AG09309 (cell line): ENCODE measurements at places on chromosomes 4 and X.

DNA sequence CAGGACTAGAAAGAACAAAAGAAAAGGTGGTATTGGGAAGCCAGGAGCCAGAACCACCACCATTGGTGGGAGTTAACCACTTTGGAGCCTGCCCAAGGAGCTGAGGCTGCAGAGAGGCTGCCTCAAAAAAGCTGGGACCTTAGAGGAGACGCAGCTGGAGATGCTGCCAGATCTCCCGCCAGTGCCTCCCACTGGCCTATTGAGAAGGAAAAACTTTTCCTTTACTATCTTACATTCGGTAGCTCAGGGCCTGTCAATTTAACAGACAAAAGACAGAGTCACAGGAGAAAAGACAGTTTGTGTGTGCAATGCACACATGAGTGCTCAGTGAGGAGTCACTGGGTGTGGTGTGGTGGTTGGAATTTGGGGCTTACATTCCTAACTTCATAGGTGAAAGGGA lies 52.4 kb upstream of the HPSE start:
- no peak for DNase-seq

- DNase-seq = no peak
These were observed 45.3 kb downstream of the SHOX start for GRCh38 chrX:675955-676295.

DNA sequence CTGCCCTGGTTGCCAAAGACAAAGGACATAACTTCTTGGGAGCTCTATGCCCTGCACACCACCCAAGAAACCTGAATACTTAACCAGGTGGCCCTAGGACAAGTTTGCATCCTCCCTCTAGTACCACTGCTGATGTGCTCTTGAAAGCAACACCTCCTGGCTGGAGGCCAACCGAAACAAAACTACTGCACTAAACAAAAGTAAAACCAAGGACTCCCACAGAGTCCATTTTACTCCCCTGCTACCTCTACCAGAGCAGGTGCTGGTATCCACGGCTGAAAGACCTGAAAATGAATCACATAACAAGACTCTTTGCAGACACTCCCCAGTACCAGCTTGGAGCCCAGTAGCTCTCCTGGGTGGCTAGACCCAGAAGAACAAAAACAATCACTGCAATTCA lies 941.8 kb downstream of the RAPGEF2 start:
- no peak for DNase-seq

DNA sequence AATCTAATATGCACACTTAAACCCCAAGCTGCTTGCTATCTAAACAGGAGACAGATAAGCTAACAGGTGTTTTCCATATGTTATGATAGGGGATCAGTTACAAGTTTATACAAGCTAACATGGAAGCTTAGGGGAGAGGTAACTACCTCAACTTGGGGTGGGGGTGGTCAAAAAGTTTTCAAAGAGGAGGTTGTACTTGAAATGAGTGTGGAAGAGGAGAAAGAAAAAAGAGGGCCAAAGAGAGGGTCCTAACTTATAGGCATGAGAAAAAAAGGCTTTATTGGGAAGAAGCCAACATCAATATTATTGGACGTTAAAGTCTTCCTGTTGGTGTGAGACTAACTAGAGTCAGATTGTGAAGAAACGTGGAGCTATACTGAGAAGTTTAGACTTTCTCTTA lies 205.9 kb downstream of the NDST4 start:
- no peak for DNase-seq

DNA sequence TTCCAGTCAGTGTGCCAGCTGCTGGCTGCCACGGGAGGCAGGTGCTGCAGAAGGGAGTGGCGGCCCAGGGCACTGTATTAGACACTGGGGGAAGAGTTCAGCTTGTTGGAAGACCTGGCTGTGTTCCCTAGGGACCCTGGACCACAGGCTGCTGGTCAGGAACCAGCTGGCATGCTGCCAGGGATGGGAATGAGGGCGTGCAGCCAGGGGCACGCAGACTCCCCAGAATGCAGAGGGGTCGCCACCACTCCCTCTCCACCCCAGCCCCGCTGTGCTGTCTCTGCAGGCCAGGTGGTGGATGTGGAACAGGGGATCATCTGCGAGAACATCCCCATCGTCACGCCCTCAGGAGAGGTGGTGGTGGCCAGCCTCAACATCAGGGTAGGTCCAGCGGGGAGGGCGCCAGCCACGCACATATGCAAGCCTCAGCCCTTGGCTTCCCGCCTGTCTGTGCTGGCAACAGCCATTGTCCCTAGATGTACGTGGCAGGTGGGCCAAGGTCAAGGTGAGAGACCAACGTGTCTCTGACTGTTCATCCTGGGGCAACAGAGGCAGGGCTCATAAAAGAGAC lies 12.3 kb downstream of the ABCD1 start:
- no peak for DNase-seq

DNA sequence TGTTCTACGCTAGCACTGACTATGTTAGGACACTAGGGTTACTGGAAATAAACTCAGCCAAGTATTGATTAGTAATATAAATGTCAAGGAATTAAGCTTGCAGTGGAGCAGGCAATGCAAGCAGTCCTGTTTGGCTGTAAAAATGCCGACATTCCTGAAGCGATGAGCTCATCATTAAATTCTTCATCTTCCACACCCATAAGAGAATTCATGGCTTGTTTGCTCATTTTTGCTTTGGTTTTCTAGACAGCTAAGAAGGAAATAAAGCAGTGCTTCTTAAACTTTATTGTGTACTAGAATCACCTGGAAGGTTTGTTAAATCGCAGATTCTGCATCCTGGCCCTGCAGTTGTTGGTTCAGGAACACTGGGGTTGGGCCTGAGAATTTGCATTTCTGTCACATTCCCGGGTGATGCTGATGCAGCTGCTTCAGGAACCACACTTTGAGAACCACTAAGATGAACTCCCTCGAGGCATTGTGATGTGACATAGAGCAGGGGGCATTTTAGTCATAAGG lies 17.8 kb downstream of the ANXA3 start:
- DNase-seq = peak; percentile 55

- no peak for DNase-seq
These were observed 61.1 kb upstream of the RAB33B start for GRCh38 chr4:139392797-139393196.

- DNase-seq = no peak
These were observed 327.8 kb upstream of the HAND2 start for GRCh38 chr4:173857828-173858227.

DNA sequence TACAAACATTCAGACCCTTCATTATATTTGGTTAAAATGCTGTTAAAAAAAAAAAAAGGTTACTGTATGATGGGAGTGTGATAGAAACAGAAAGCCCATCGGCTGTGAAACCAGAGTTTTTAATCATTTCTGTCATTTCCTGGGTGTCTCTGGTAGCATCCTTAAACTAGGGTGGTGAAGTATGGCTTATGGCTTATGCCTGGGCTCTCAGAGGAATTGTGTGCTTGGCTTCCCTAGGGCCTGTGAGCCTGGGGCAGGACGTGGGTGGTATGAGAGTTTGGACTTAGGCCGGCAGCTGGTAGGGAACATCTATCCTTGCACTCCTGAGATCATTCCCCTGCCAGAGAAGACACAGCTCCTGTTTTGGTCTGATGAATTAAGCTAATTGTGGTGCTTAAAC lies 52.2 kb downstream of the DCUN1D4 start:
- DNase-seq = no peak
